Esophagus squamous epithelium (tissue), 5 donors: ENCODE measurements at places on chromosomes 7 and 10.

DNA sequence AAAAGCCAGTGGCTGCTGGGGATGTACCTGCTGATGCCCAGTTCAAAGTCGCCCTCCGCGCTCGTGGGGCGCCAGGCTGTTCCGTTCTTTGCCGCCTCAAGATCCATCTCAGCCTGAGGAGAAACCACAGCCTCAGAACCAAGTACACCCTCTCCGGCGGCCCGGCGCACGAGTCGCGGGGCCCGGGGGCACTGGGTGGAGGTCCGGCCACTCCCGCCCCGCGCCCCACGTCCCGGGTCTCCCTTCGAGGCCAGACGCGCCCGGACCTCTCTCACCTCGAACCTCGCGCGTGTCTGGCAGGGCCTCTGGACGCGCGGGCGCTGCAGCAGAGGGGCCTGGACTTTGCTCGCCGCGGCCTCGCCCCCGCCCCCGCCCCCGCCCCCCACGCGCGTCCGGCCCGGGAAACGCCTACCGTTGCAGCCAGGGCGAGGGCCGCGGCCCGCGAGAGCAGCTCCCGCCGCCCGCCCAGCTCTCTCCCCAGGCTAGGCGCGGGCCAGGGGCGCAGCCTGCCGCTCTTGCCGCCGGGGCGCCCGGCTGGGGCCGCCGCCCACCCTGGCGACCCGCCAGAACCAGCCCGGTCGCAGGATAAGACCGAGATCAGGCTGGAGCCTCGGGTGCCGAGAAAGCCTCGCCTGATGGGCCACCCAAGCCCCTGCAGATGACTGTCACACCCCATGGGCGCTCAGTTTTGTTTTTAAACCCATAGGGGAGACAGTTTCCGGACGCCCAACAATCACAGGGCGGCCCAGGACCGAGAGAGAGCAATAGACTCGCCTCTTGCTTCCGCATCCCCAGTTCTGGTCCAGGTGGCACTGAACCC lies at the start of gene ABCB4:
Gene ABCB4, minus strand, starts transcription at position 322 of the 820 bp plus-strand sequence. Its CDS starts 215 bp downstream, at position 107.
- no peak for DNase-seq

DNA sequence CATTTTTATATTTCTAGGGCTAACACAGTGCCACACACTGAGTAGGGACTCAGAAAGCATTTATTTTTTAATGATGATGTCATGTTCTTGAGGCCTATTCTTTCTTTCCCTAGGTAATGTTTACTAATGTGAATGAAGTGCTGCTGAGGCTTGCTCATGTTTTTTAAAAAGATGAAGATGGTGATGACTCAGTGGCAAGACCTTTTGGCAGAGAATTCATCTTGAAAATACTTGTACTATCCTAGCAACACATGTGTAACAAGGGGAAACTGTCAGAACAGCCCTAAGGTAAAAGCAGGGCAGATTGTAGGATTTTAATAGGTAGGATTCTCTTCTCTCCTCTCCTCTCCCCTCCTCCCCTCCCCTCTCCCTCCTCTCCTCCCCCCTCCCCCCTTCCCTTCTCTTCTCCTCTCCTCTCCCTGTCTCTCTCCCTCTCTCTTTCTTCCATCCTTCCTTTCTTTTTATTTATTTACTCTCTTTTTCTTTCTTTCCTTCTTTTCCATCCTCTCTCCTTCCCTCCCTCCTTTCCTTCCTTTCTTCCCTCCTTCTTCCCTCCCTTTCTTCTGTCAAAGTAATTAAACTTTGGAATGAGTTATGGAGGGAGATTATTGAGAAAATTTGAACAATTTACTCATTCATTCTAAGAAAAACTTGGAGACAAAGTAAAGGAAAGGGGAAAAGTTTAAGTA lies 75.3 kb downstream of the ZNF92 start:
- no peak for DNase-seq

DNA sequence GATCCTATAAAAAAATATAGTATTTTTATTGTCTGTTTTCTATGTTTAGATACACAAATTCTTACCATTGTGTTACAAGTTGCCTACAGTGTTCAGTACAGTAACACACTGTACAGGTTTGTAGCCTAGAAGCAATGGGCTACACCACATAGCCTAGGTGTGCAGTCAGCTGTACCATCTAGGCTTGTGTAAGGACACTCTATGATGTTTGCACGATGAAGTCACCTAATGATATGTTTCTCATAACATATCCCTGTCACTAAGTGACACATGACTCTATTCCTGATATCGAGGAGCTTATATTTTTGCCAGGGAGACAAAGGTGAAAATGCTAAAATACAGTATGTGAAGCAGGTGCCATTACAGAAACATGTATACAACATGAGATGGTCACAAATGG lies 18.6 kb downstream of the ZNF25 start:
- no peak for DNase-seq

DNA sequence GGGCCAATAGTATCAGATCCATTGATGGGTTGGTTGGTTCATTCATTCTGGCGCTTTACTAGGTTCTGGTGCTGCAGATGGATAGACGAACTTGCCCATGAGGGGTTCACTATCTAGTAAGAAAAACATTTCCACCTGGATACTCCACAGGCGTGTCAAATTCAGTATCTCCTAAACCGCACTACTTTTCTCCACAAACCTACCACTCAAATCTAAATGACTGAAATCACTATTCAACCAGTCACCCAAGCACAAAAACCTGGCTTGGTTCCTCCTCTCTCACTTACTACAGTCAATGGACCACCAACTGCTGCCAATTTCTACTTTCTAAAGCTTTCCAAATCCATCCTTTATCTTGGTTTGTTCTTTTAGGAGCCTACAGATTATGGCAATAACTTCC lies 572 bp downstream of the AGK start:
- DNase-seq: no peak

DNA sequence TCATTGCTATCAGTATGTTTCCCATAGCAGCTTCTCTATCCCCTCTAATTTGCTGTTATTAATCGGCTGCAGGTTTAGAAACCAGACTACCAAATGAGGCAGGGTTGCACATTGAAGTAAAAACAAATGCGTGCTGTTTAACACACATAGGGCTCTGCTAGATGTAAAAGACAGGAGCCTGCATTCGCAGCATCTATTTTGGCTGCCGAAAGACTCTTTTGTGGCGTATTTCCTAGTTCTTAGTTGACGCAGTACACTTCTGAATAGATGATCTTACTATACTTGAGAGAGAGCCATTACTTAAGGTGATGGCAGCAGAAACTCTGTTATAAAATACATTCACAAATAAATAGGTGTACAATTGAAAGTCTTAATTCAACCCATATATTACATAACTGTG lies 21.4 kb downstream of the SGCE start:
- DNase-seq: no peak

GRCh38 chr7:138813945-138814344 lies 15.9 kb upstream of the ATP6V0A4 start:
- no peak for DNase-seq

DNA sequence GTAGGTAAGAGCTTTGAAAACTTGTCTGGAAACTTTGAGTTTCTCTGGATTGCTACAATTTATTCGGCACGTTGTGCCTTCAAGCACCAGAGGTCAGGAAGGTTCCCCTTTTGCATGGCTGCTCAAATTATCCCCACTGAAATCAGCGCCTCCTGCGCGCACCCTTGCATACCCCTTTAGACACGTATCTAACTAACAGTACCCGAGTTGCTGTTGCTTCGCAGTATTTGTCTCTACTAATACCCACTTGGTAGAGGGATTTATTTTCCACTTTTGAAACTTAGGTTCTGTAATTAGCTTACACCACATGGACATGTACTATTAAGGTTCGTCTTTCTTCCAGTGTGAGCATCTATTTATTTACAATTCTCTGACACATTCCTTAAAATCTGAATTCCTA lies 1.6 kb downstream of the MEOX2 start:
- DNase-seq: no peak

DNA sequence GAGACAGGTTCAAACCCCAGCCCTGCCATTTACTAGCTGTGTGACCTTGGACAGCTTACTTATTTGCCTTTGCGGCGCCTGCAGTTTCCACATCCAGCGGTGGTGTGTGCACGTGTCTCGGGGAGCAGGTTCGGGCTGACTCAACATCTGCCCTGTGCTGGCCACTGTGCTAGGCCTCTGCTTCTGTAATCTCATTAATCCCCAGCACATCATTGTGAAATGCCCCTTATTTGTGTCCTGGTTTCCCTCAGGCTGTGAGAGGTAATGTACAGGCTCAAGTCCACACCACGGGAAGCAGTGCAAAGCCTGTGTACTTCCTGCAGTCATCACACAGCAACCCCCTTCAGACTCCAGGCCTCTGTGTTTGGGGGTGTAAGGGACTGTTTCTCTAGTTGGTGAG lies 285.7 kb downstream of the RPS24 start:
- no peak for DNase-seq

GRCh38 chr7:157320608-157320980 lies 16.2 kb upstream of the DNAJB6 start:
- DNase-seq: no peak

GRCh38 chr7:134605978-134606923 lies 40.4 kb upstream of the BPGM start:
- DNase-seq: no peak

DNA sequence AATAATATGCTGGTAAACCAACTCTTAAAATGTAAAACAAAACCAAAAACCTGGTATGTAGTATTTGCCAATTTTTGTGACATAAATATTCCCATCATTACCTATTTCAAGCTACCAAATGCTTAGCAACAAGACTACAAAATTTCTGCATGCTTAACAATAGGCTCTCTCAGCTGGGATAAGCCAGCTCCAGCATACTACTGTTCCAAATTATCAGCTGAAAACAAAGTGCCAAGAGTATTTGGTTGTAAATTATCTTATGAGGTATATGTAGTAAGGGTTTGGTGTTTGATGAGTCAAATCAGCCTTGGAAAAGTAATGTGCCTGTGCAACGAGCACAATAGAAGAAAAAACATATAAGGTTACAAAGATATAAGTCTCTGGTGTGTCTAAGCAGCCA lies 263.2 kb downstream of the HGF start:
- DNase-seq: no peak

DNA sequence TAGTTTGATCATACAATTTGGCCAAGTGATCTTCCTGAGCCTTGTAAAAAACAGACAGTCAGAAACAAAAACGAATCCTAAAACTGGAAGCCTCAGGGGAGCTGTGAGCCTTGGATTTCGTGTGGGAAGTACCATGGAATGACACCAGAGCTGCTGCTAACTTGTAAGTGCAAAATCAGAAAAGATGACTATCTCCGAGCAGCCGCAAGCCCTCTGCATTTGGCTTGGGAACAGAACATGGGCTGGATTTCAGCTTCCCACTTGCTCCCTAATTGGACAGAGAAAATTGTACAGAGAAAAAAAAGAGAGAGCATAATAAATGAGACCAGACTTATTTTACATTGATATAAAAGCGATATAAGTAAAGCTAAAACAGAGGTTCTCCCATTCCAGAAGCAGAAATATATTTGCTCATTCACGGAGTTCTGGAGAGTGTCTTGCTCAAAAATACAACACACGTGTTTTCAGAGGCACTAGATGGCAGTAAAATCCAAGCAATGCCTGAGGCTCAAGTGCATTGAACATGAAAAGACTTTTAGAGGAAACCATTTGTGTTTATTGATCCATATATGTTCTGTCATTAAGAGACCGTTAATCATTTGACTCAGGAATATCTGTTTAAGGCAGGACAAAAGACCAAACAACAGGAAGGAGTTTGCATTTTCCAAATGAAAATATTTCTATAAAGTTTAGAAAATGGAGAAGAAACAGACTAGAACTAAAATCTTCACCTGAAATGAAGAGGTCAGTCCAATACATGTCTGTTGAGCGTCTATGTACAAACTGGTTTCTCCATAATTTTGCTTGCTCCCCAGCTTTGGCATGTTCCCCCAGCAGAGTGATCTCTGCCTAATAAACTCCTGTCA lies 78.3 kb upstream of the SLC26A5 start:
- DNase-seq: no peak

GRCh38 chr7:46534664-46535588 lies 613.9 kb upstream of the IGFBP3 start:
- DNase-seq: no peak

DNA sequence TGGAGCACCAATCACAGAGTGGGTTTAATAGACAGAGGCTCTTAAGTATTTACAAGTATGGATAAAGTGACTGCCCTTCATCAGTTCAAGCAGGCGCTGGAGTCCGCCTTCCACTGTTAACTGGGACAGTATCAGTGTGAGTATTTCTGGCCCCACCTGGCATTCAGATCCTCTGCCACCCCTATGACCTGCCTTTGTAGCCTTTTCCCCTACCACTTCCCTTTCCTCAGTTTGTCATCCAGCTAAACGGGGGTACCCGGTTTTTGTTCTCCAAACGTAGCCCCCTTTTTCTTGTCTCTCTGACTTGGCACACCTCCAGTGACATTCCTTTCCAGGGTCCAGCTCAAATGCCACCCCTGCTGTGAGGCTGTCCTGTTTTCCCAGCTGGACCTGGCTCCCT lies 134.4 kb downstream of the SNX10 start:
- DNase-seq: no peak

- no peak for DNase-seq
Observed at GRCh38 chr10:66629996-66630395, 295.8 kb upstream of the LRRTM3 start.

- no peak for DNase-seq
Observed at GRCh38 chr7:149027055-149027454, 1.2 kb downstream of the PDIA4 start.

- no peak for DNase-seq
Observed at GRCh38 chr10:9901971-9902370, 1115.7 kb upstream of the CELF2 start.

DNA sequence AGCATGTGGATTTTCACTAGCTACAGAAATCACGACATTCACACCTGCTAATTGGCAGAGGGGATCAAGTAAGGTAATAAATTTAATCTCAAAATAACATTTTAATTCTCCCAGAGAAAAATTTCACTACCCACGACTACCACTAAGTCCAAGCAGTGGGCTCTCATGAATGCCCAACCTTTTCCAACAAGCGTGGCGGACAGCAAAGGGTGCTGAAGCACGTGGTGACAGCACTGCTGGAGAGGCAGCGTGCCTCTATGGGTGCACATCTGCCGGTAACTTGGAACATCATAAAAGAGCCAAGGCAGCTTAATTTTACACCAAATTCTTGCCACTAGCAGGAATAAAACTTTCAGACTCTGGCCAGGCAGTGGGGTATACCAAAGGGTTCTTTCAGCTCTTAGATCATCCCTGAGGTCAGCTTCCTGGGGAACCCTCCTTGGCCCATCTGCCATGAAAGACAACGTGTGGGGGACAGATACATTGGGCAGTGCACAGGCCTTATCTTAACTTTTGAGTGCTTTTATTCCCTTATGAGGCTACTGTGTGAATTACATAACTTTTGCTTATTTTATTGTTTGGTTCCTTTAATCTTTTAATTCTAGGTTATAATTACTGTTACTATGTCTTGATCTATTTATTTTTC lies 206.7 kb upstream of the KCTD7 start:
- no peak for DNase-seq

GRCh38 chr7:139619367-139619657 lies 95.8 kb downstream of the CLEC2L start:
- DNase-seq: no peak

GRCh38 chr7:70779321-70779720 lies 352.6 kb upstream of the GALNT17 start:
- DNase-seq: no peak

DNA sequence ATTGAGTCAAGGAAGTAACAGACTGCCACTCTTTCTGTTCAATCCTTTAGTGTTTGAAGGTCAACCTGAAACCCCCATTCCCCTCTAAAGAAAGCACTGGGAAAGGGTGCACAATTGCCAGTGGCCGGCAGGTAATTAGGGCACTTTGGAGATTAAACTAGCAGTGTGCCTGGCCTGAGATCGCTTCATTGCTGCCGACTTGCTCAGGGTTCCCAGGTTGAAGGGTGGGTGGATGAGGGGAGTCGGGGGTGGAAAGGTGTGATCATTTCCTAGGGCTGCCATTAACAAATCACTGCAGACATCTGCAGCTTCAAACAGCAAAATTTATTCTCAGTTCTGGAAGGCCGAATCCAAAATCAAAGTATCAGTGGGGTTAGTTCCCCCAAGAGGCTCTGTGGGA lies 16.3 kb upstream of the BTBD16 start:
- DNase-seq: no peak
